Foreskin melanocyte (primary cell): ENCODE measurements at places on chromosomes 3 and 15.

DNA sequence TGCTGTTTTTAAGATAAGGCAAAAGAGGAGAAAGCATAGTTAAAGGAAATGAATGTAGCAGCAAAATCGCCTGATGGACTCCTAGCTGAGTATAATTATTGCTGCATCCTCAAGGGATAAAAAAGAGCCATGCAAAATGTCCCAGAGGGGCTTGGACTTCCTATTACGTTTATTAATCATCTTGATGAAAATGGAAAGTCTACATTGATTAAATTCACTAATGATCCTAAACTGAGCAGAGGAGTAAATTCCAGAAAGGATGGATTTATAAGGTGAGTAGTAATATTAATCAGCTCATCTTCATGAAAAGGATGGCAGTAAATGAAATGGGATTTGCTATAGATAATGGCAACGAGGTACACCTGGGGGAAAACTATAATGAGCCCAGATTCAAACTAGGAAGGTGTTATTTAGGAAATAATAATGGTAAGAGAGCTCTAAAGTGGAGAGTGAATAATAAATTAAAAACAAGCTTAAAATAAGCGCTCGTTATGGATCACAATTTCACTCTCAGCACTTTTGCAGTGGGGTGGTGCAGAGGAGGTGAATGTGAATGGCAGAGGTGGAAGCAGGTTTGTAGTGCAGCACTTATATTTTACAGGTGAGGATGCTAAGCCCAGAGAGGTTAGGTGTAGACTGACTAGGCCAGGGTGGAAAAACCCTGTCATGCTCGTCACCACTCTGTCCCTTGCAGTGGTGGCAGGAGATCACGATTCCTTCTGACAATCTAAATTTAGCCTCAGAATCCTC lies 22.3 kb downstream of the IL5RA start:
- no peak for DNase-seq

GRCh38 chr3:162112719-162113118 lies 616.1 kb downstream of the OTOL1 start:
- no peak for DNase-seq

DNA sequence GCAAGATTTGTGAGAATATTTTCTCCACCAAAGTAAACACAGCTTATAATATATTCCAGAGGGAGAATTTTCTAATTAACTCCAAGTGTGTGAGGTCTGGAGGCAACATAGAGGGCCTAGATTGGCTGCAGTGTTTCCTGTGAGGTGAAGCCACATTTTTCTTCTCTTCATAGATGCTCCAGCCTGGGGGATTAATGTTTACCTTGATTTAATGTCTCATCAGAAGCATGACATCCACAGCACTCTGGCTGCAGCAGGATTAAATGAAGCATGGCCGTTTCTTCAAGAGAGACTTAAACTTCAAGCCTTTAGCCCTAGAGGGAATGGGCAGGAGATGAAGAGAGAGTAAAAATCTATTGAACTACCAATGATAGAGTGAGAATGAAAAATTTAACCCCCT lies 137.9 kb upstream of the ZBTB20 start:
- no peak for DNase-seq

DNA sequence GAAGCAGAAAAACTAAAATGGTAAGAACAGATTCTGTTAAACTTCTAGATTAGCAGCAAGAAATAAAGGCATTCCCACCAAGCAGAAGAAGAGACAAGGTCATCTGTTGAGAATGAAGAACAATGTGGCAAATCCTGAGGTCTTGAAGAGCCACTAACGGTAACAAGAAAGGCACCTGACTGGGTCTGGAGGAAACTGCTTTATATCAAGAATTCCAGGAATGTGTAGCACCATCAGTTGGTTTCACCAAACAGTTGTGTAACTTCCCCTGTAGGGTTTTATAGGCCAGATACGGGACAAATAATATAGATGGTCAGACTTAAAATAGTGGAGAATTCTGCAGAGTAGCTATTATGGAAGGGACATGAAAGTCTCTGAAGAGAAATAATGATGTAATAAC lies 57.3 kb downstream of the ACAP2 start:
- peak; percentile 40 for DNase-seq

- no peak for DNase-seq
Measured at GRCh38 chr3:28012830-28013229, 228.6 kb upstream of the CMC1 start.

DNA sequence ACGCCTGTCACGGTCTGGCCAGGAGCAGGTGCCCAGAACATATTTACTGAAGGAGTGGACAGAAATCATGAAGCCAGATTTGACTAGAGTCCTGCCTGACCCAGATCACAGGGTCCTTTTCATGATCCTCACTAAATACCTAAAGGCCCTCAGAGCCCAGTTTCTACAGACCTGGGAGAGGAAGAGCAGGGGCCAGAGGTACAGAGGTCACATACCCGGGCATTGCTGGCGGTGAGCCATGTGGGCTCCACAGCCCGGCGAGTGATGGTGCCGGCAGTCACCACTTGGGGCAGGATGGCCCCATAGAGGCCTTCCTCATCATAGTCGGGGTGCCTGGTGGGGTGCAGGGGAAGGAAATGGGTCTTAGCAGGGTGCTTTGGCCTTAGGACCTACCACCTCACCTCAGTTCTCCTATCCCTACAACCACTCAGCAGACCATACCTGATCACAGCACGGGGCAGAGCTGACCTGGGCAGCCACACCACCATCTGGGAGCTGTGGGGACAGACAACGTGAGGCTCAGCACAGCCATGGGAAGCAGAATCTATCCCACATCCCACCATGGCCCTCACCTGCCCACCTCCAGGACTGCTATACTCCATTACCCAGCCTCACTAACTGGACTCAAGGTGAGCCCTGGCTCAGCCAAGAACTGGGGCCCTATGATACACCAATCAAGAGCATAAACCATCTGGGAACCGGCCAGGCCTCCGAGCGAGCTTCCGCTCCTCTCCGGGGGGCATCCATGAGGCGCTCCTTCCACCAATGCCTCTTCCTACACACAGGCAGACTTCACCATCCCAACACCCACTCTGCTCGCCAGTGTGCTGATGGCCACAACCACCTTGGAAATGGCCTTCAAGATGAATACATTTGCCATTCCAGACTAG lies 12.9 kb downstream of the POLG start:
- no peak for DNase-seq

DNA sequence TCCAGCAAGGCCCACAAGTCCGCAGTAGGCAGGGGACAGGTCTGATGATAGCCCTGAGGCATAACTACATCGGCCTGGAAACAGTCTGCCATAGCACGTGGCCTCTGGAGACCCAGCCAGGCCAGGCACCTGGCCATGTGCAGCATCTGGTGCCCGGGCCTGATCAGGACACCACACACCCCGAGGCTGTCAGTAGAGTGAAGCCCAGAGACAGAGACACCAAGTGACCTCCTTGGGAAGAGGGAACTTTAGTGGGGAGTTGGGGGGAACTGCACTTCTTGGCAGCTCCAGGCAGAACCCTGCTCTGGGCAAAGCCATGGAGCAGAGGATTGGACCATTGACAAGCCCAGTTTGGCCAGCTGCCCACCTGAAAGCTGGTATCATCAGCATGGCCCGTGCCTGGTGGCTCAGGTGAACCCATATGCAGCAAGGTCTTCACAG lies 1.2 kb downstream of the SHISA5 start:
- no peak for DNase-seq

DNA sequence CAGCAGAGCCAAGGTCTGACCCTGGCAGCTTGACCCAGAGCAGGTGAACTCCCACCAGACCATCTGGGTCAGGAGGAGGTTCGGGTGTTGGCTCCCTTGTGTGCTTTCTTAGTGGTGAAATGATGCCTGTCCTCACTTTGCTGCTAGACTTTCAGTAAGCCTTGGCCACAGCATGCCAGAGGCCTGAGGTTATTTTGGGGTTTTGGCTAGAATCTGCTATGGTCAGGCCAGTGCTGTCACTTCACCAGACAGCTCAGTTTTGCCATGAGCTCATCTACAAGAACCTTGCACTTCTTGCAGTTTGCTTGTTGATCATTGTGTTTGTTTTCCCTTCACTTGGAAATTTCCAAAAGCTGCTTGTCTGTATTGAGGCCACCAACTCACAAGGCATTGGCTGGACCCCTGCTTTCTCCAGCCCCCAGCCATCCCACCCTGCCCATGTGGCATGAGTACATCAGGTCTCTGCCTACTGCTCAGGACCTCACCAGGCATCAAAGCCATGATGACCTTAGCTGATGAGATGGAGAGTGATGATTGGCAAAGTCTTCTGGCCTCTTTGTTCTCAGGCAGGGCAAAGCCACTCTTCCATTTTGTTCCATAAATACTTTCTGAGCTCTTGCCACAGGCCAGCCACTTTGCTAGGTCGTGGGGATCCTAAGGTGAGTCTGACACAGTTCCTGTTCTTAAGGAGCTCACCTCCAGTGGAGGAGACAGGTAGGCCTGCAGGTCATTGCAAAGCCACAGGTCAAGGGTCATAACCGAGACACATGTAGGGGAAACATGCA lies 122.6 kb downstream of the ARNT2 start:
- no peak for DNase-seq
